ENCODE measurements at places on chromosomes 12 and 14.

DNA sequence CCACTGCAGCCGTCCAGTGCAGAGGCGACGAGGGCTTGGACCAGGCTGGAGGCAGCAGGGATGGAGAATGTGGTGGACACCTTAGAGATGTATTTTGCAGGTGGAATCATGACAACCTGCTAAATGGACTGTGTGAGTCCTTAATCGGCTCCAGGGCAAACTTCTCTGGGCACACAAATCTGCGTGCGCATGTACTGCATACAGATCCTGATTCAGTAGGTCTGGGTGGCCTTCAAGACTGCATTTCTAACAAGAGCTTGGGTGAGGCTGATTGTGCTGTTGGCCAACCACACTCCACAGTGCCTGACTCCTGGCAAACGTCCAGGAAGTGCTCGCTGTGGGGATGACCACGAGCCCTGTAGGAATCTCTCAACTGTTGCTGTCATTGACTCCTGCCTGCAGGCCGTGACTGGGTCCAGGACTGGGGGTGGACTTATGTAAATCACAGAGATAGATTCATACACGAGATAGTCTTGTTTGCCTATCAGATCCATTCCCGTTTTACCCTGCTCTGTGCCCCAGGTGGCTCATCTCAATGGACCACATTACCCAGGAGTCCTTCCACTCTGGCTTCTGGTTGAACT lies 27.2 kb downstream of the JDP2 start:
- DNase-seq = no peak

DNA sequence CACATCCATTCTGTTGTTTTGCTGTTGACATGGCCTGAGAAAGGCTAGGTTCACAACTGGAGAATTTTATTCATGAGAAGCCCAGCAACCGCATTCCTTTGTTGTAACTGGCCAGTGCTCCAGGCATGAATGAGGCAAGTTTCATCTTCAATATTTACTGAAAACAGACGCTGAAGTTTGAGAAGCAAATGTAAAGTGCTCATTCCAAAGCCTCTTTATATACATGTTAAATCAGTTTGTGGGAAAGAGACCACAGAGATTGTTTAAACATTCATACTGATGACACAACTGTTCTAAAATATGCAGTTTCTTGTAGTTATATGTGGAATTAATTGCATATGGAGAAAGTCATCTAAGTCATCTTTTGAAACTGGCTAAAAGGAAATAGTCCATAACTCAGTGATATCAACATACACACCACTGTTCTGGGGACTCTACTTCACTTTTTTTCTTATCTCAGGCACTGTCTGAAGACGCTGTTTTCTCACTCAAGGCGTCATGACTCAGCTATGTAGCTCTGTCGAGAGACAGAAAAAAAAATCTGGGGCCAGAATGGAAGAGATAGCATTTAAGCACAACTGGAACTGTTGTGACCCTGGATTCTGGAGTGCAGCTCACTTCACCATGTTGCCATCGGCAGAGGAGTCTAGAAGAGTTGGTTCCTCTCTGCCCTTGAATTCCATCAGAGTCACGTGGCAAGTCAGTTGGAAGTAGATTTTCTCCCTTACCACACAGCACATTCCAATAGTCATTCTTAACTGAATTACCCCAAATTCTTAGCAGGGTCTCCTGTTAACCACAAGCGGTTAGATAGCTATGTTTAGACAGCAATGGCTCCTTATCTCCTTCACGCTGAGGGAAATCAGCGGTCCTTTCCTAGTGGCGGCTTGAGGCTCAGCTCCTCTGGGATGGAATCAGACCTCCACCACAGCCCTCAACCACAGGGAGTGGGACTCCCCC lies 258.4 kb upstream of the HMGA2 start:
- DNase-seq = no peak

DNA sequence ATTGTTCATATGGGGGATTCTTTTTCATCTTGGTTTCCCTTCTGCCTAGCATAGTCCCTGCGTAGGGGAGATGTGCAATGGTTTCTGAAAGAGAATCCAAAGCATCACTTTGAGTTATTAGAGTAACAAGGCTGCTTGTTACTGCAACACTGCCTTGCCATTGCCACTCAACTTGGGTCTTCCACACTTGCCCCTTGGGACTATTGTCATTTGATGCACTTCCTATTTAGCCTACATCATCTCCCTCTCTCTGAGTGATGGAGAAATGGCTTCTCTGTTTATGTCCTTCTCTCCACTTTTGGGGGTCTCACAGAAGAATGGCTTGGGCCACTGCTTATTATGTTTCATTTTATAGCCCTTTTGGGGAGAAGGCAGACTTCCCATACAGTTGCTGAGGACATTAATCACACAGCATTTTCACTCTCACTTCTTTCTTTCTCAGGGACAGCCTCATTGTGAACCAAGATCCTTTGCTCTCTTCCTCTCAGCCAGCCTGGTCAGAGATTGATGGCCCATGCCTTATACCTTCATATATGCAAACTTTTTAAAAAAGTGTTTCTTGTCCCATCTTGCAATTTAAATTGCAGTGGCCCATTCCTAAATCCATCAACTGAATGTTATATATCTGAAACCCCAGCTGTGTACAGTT lies 50.8 kb upstream of the POC1B start:
- DNase-seq = no peak

GRCh38 chr12:39354955-39355354 lies 88.0 kb downstream of the KIF21A start:
- no peak for DNase-seq

GRCh38 chr12:75177997-75178396 lies 31.6 kb downstream of the KCNC2 start:
- DNase-seq = no peak

- no peak for DNase-seq
These were observed 129.0 kb upstream of the BCL2L14 start for GRCh38 chr12:11941606-11942337.
